ENCODE measurements at places on chromosomes 7 and 10.

- DNase-seq, result no peak
Observed at GRCh38 chr7:21828841-21829240, 116.9 kb downstream of the CDCA7L start.

- no peak for DNase-seq
Observed at GRCh38 chr10:114577133-114577532, 80.9 kb downstream of the ABLIM1 start.

DNA sequence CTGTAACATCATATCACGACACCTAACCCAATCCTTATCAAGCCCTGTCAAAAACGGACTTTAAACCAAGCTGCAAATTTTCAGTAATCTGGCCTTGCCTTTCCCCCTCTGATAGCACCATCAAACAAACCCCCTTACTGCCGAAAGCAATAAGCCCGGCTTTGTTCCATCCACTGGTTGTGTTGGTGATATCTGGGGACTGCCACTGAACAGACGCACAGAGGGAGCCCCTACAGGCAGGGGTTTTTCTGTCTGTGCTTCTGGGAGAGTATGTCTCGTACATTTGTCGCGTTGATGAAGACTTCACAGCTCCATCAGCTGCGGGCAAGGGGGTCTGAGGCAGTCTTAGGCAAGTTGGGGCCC is 550 bp upstream of the PLAU start:
- no peak for DNase-seq

- no peak for DNase-seq
Observed at GRCh38 chr7:128858380-128859231, 4.0 kb upstream of the ATP6V1F start.

GRCh38 chr7:155555116-155555695 is 8.8 kb upstream of the CNPY1 start:
- no peak for DNase-seq

DNA sequence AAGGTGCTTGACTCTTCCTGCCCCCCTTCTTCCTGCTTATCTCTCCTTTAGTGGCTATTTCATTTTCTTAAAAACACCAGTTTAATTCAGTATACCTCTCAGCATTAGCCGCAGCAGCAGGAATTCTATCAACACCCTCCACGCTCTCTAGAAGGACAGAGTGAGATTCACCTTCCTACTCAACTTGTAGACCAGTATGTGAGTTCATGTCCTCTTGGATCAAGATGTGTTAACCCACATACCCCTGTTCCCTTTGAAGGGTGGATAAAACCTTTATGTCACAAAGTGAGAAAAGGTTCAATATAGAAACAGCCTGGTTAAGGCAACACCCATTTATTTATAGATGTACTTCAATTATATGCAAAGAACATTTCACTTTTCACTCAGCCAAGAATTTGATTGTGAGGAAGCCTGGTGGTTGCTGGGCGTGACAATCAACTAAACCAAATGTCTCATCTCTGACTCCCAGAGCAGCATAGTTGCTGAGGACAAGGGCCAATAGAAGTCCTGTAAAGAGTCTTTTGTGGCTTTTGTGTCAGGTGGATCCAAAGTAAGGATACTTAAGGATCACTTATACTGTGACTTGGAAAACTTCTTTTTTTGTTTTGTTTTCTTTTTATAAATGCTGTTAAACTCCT is 617.1 kb downstream of the SORCS3 start:
- no peak for DNase-seq

All from stimulated activated CD4-positive, alpha-beta T cell treated with anti-CD3 and anti-CD28 coated beads, Interleukin-2, amount 100 ng/mL, for 48 hours (primary cell).